ENCODE measurements at places on chromosomes 4 and X.

DNA sequence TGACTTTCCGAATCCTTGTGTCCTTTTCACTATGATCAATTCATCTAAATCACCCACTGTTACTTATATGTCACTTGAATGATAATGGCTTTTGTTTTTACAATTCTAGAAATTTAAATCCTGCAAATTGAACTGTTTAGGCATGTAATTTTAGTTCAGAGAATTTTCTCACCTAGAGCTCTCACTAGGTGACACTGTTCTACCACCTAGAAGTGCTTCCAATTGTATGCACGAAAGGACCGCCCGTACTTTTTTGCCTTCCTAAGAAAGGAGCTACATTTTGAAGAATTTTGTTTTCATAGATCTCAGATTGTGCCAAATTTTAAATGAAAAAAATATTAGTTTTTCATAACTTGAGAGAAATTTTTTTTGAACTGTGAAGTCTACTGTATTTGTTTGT, 481.6 kb upstream of the FSTL5 start:
- H3K4me3 ChIP-seq = no peak overlapping the region
- no peaks in the 10 kb centered on the region for H3K36me3 ChIP-seq
- no peaks in the 10 kb centered on the region for H3K27me3 ChIP-seq
- H3K27ac ChIP-seq = no peak overlapping the region
- DNase-seq = no peak

GRCh38 chrX:12360383-12360782, 222.1 kb downstream of the FRMPD4 start:
- no peak for DNase-seq
- H3K4me1 ChIP-seq = peaks cover 8% of the 10 kb centered on the region
- H3K36me3 ChIP-seq = no peaks in the 10 kb centered on the region
- no peak overlapping the region for H3K4me3 ChIP-seq
- H3K27me3 ChIP-seq = no peaks in the 10 kb centered on the region

DNA sequence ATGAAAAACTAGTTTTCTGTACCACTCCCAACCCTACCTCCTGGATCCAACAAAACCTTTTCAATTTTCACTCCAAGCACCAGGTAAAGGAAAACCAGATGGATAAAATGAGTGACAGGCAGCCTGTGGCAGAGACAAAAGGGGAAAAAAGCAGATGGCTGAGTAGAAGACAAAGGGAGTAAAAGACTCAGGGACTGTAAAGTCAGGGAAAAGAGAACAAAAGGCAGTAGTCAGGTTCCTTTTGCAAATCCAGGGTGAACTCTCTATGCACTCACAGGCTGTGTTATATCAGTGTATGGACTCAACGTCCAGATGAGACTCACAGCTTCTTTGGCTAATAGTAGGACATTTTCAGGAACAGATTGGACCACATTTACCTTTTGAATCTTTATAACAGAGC, 54.2 kb downstream of the QRFPR start:
- no peak overlapping the region for H3K4me3 ChIP-seq
- no peak for DNase-seq
- H3K4me1 ChIP-seq = no peaks in the 10 kb centered on the region
- H3K36me3 ChIP-seq = no peaks in the 10 kb centered on the region

GRCh38 chrX:148872161-148872535, 371.7 kb downstream of the AFF2 start:
- no peak overlapping the region for H3K4me3 ChIP-seq
- no peaks in the 10 kb centered on the region for H3K27me3 ChIP-seq
- H3K36me3 ChIP-seq = no peaks in the 10 kb centered on the region

- no peak for DNase-seq
- no peaks in the 10 kb centered on the region for H3K27me3 ChIP-seq
- H3K4me1 ChIP-seq = no peaks in the 10 kb centered on the region
- H3K36me3 ChIP-seq = no peaks in the 10 kb centered on the region
- H3K27ac ChIP-seq = no peak overlapping the region
Observed at GRCh38 chr4:46765465-46765864, 143.6 kb downstream of the COX7B2 start.

DNA sequence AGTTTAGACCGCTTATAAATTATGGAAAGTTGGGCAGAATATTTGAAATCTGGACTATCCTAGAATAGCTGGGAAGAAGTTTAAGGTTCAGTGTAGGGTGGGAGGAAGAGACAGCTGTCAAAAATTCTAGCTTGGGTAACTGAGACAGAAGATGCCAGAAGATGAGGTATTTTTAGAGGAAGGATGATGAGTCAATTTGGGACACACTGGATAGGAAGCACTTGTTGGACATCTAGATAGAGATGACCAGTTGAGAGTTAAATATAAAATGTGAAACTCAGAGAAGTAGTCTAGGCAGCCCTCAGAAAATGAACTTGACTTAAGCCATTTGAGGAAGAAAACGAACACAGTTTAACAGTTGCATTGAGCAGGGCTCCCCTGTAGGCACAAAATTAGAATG, 137.9 kb upstream of the MAP9 start:
- no peaks in the 10 kb centered on the region for H3K27me3 ChIP-seq
- no peaks in the 10 kb centered on the region for H3K4me1 ChIP-seq
- H3K36me3 ChIP-seq = no peaks in the 10 kb centered on the region
- DNase-seq = no peak
- no peak overlapping the region for H3K4me3 ChIP-seq
- no peak overlapping the region for H3K27ac ChIP-seq

DNA sequence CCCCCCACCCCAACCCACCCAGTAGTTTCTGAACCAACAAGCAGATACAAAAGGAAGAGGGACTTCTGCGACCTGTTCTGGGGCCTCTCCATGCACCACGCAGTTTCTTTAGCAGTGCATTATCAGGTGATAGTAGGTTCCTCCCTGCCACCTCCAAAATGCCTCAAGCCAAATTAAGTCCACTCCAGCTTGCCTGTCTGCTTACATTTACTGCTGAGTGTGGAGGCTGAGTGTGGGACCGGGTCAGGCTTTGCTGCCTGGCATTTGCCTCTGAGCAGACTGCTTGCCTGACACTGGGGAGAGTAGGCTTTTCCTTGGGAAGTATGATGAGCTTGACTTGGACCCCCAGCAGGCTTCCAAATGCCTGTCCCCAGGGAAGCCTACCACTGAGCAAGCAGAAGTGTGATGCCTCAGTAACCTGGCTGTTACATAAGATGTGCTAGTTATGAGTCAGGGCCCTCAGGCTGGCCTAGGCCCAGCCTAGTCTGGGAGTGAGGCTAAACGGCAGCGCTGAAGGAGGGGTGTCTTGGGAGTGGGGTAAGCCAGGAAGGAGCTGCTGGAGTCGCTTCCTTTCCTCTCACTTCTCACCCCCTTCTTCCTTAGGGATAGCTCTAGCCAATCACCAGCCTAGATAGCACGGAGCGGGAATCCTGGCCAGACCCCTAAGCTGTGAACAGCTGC, 9.0 kb downstream of the TSC22D3 start:
- H3K27ac ChIP-seq = no peak overlapping the region
- no peak for DNase-seq
- H3K4me1 ChIP-seq = no peaks in the 10 kb centered on the region
- no peaks in the 10 kb centered on the region for H3K36me3 ChIP-seq
- H3K27me3 ChIP-seq = peaks cover 47% of the 10 kb centered on the region

- no peak for DNase-seq
- no peak overlapping the region for H3K4me3 ChIP-seq
- peak overlapping the region; percentile 3 for H3K27ac ChIP-seq
- peaks cover 6% of the 10 kb centered on the region for H3K4me1 ChIP-seq
- H3K36me3 ChIP-seq = no peaks in the 10 kb centered on the region
Observed at GRCh38 chrX:45435481-45435880, 234.8 kb upstream of the DIPK2B start.

GRCh38 chr4:184028561-184029374, 123.7 kb downstream of the STOX2 start:
- no peak for DNase-seq
- H3K36me3 ChIP-seq = no peaks in the 10 kb centered on the region

DNA sequence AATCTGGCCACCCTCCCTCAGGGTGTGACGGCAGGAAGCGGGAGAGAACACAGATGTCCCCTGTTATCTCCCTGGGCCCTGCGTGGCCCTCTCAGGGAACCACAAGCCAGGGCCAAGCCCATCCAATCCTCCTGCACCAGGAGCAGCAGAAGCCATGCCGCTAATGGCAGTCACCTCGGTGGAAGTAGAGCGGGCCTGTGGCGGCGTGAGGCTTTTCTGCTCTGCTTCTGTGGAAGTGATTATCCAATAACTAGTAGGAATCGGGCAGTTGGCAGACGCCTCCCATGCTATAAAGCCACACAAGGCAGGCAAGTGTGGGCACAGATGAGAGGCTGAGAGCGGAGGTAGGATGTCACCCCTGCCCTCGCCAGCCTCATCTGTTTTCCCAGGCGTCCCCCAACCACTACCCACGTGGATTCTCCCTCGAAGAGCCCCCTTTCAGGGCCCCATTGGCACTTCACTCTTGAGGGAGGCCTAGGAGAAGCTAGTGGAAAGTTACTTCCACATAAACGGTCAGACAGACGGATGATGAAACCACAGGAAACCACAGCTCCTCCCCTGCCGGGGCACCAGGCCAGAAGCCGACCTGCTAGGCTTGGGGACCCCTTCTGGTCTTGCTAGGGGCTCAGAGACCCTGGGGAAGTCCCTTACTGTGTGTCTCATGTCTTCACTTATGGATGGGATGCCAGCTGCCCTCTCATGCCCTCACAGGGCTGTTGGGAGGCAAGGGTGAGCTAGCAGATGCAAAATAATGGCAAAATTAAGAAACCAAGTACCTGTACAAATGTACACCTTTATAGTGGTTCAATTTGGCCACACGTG, 18.8 kb upstream of the TMSB4X start:
- no peaks in the 10 kb centered on the region for H3K36me3 ChIP-seq
- peaks cover 15% of the 10 kb centered on the region for H3K4me1 ChIP-seq
- H3K27me3 ChIP-seq = no peaks in the 10 kb centered on the region
- H3K27ac ChIP-seq = peak overlapping the region; percentile 84

- H3K27me3 ChIP-seq = no peaks in the 10 kb centered on the region
- H3K4me3 ChIP-seq = no peak overlapping the region
- H3K36me3 ChIP-seq = no peaks in the 10 kb centered on the region
- H3K4me1 ChIP-seq = peaks cover 17% of the 10 kb centered on the region
- no peak for DNase-seq
Observed at GRCh38 chrX:119763836-119764387, 5.5 kb downstream of the SOWAHD start.

GRCh38 chr4:77007358-77008230, 58.0 kb downstream of the SEPTIN11 start:
- H3K4me1 ChIP-seq = peaks cover 57% of the 10 kb centered on the region
- H3K36me3 ChIP-seq = peaks cover 74% of the 10 kb centered on the region
- H3K4me3 ChIP-seq = no peak overlapping the region
- peak overlapping the region; percentile 81 for H3K27ac ChIP-seq

GRCh38 chrX:64265265-64265664, 34.9 kb upstream of the ASB12 start:
- H3K4me1 ChIP-seq = no peaks in the 10 kb centered on the region
- H3K27ac ChIP-seq = no peak overlapping the region
- DNase-seq = no peak
- H3K4me3 ChIP-seq = no peak overlapping the region

- no peaks in the 10 kb centered on the region for H3K4me1 ChIP-seq
- H3K27me3 ChIP-seq = no peaks in the 10 kb centered on the region
- H3K4me3 ChIP-seq = no peak overlapping the region
- no peak for DNase-seq
- H3K27ac ChIP-seq = no peak overlapping the region
Observed at GRCh38 chr4:179441596-179441995, 1999.4 kb upstream of the AGA start.

DNA sequence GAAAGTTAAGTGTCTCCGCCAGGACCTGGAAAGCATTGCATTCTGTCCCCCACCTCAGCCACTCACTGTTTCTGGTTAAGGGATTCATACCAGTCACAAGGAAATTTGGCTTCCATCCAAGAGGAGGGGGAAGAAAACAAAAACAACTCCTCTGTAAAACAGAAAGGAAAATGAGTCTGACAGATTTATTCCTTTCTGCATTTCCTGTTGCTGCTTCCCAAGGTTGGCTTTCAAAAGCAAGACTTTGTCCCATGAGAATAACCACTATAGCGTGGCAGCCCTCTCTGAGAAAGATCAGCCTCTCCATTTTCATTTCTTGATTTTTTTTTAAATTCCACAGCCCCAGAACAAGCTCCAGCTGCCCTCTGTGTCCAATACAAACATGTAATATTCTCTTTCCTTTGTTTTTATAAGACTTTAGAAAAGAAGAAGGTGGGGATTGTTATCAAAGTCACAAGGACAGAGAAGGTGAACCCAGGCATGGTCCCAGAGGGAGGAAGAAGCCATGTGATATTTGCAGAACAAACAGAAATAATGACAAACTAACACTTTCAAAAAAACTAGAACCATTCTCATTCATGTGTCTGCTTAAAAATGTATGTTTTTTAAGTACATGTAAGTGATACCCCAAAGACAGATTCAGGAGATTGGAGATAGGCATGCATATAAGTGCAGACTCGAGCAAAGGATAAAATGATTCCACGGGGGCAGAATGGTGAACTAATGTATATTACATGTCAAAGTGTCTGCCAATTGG, 90.7 kb upstream of the DCLK2 start:
- H3K4me3 ChIP-seq = no peak overlapping the region
- H3K36me3 ChIP-seq = no peaks in the 10 kb centered on the region
- peaks cover 6% of the 10 kb centered on the region for H3K4me1 ChIP-seq
- no peak overlapping the region for H3K27ac ChIP-seq
- DNase-seq = no peak

GRCh38 chr4:5192271-5192670, 141.0 kb downstream of the STK32B start:
- no peak for DNase-seq
- no peak overlapping the region for H3K4me3 ChIP-seq
- no peaks in the 10 kb centered on the region for H3K27me3 ChIP-seq
- no peaks in the 10 kb centered on the region for H3K4me1 ChIP-seq
- no peaks in the 10 kb centered on the region for H3K36me3 ChIP-seq

DNA sequence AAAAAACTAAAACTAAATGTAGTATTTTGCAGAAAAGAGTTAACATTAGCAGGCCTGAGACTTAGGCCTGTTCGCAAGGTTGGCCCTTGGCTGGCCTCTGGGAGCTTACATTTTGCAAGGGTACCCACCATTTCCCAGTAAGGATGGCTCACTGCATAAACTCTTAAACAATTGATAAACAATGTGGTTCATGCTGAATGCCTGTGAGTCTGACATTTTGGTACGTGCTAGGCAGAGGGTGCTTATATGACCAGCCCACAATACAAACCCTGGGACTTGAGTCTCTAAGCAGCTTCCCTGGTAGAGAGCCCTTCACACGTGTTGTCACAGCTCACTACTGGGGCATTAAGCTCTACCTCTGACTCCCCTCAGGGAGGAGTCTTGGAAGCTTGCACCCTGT, 7.4 kb downstream of the PRPS2 start:
- H3K36me3 ChIP-seq = peaks cover 3% of the 10 kb centered on the region
- peaks cover 2% of the 10 kb centered on the region for H3K4me1 ChIP-seq
- no peak overlapping the region for H3K27ac ChIP-seq
- DNase-seq = no peak
- H3K27me3 ChIP-seq = no peaks in the 10 kb centered on the region

DNA sequence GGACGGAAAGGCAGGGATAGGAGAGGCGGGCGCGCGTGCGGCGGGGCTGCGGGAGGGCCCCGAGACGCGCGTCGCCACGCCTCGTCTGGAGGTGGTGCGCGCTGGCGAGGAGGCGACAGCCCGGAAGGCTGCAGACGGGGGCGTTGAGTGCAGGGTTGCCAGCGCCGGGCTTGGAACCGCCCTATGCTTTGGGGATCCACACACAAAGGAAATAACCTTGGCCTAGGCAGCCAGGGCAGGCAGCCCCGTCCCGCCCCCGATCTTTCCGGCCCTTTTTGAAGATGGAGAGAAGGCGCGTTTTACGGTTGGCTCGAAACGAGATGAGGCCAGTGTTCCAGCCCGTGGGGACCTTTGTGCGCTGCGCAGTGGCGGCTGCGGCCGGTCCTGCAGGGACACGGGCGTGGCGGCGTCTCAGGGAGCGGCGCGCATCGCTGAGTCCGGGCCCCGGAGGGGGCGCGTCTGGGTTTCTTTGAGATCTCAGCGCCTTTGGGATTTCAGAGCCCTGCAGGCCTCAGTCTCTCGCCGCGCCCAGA, 50.8 kb upstream of the TRIM2 start:
- peak; percentile 79 for DNase-seq
- no peak overlapping the region for H3K27ac ChIP-seq
- H3K36me3 ChIP-seq = no peaks in the 10 kb centered on the region
- H3K4me3 ChIP-seq = peak overlapping the region; percentile 68
- H3K27me3 ChIP-seq = peaks cover 84% of the 10 kb centered on the region

Data from osteoblast (primary cell).